Activated T-cell treated with anti-CD3 and anti-CD28 coated beads, Interleukin-2, amount 50 U/mL, for 24 hours (primary cell): ENCODE measurements at places on chromosomes 2 and 18.

DNA sequence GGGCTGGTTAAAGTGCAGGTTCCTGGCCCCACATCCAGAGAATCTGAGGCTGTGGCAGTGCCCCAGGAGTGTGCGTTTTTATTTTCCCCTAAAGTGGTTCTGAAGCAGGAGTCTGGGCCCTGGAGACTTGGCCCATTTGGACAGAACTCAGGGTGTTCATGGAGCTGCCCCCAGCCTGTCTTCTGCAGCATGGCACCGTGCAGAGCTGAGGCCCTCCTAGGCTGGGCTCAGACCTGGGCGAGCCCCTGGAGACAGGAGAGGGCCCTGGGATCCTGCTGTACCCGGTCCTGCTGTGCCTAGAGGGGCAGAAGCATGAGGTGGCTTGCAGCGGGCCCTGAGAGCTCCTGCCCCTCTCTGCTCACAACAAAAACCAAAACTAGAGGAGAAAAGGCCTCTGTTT lies 58.8 kb upstream of the B3GNT7 start:
- no peak for DNase-seq

DNA sequence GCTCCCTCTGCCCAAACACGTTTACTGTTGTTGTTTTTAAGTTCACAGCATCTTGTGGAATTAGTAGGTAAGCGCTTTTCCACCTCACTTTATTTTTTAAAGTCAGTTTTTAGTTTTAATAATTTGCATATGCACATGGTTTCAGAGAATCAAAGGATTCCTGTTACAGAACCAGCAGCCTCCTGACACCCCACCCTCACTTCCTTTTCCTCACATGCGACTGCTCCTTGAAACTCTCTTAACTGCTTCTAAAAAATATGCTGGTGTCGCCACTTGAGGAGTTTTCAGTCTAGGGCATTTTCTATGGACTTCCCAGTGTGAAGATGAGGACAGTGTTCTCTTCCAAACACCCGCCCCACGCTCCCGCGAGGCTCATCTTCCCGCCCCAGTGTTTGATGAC lies 14.4 kb downstream of the TMEM37 start:
- no peak for DNase-seq

DNA sequence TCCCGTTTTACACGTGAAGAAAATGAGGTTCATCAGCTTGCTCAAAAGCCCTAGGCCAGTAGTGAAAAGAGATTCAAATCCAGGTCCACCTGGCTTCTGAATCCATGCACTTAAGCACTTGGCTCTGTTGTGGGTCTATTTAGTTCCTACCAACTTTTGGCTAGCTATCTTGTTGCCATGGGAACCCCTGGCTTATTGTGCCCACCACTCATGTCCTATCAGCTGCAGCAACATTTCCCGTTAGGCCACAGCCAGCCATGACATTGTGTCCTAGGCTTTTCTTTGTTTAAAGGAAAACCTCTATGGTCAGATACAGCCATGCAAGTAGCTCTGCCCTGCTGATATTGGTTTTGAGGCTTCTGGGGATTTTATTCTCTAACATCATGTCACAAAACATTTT lies 49.8 kb downstream of the PLEK start:
- DNase-seq = no peak

DNA sequence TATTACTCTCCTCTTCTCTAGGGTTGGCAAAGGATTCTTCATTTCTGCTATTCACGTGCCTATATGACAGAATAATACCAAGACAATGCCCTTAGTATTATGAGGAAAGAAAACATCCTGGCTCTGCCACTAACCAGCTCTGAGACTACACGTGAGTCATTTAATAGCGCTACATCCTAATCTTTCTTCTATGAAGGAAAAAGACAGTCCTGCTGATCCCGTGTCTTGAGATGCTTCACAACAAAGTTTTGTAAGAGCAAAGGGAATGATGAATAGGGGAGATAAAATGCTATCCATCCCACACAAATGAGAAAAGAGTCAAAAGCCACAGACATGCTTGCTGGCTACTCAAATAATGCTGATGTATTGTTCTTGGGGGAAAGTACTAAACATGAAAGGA lies 152.8 kb downstream of the PID1 start:
- DNase-seq = no peak

GRCh38 chr18:59837586-59837985 lies 62.2 kb upstream of the PMAIP1 start:
- peak; percentile 36 for DNase-seq

DNA sequence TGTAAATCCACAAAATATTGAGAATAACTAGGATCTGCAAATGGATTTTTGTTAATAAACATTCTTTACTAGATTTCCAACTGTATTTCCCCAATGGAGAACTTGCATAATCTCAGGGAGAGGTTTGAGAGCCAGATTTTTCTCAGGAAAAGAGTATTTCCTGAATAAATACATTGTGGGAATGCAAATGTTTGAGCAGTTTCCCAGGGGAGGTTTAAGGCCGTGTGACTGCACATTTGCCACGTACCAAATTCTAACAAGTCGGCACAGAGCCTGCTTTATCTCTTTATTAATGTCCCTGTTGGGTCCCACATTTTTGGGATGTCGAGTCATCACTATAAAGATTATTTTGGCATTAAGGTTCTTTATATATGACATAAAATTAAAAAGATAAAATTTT lies 27.0 kb downstream of the TFPI start:
- DNase-seq = no peak

DNA sequence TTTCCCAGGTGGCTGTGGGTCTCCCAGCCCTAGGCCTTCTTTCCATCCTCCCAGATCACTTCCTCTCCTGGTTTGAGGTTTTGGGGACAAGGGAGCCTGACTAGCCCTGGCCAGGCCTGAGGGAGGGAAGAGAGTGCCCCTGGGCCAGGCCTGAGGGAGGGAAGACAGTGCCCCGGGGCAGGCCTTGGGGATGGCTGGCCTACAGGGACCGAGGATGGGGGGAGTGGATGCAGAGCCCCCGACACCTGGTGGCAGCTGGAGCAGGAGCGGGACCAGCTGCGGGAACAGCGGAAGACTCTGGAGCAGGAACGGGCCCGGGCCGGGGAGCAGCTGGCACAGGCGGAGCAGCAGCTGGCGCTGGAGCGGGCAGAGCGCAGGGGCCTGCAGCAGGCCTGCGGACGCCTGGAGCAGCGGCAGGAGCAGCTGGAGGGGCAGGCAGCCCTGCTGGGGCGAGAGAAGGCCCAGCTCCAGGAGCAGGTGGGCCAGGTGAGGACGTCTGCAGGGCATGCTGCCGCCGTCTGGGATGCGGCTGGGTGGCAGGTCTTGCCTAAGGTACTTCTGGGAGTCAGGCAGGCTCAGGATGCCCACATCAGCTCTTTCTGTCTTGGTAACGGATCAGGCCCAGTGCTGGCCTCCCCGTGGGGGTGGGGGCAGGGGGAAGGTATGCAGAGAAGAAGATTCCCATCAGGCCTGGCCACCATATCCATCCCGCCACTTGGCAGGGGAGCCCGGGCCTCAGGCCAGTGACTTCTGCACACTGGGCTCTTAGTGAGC lies 29.2 kb downstream of the CROCC2 start:
- DNase-seq = no peak

- peak; percentile 62 for DNase-seq
These were observed 15.4 kb upstream of the MLPH start for GRCh38 chr2:237471438-237472186.

DNA sequence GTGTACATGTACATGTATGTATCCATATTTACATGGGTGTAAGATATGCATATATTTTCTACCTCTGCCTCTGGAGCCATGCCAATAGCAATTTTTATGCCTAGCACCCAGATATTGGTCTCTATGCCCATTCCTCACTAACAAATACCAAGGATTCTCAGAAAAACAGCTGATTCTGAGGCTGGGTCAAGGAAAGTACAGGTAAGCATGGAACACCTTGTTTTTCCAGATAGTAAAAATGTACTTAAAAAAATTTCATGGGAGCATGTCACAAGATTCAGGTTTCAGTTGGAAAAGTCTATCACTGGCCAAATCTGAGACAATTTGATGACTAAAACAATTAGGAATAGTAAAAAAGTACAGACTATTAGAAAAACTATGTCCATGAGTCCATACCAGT lies 114.5 kb upstream of the MAPRE2 start:
- DNase-seq = no peak

DNA sequence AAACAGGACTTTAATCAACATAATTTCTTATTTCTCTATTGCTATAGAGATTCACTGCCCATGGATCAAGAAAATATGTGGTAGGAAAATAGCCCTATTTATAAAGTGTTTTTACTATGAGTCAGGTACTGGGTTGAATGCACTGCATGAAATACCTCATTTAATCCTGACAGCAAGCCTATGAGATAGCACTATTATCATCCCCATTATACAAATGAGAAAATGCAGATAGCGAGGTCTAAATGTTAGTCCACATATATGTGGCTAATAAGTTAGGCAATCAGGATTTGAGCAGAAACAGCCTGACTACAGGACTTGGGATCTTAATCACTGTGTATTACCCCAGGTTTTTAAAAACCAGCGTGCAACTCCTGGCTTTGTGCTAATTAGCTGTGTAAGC lies 8.5 kb upstream of the LYPD1 start:
- no peak for DNase-seq

DNA sequence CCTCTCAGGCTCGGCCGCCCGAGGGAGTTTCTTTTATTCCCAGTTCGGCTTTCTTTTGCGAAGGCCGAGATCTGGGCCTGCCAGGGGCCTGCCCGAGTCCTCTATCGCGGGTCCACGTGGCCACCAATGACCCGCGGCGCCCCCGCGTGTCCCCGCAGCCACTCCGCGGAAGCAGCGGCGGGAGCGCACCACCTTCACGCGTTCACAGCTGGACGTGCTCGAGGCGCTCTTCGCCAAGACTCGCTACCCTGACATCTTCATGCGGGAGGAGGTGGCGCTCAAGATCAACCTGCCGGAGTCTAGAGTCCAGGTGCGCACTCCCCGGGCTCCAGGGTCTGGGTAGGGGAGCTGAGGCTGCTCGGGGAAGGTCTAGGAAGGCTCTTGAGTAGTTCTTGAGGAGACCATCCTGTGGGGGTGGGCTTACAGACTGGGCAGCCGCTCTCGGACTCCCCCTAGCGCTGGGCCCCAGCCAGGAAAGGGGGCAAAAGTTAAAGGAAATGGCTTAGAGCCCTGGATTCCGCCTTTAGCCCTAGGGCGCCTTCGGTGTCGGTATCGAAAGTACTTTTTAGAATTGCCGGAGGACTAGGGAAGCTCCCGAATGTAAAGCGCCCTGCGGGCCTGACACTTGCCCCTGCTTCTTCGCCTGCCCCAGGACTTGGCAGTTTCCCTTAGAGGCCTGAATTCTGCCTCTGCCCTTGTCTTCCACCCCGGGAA lies 3.4 kb downstream of the OTX1 start:
- peak; percentile 50 for DNase-seq

GRCh38 chr2:19887510-19887909 lies 14.3 kb downstream of the TTC32 start:
- DNase-seq = no peak

DNA sequence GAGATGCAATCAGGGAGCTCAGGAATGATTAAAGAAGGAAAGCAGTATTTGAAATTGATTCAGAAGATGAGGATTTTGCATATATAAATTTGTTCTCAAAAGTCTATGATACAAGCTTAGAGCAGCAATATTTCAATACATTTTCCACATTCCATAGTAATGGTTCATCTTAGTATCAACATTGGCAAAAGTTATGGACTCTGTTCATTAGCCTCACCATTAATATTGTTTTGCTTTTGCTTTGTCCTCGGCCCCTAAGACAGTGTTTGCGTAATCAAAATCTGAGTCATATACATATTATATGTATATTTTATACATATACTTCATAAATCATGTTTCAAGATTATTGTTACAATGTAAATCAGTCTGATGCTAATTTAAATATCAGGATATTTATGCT lies 176.6 kb downstream of the CNTNAP5 start:
- no peak for DNase-seq

- DNase-seq = no peak
These were observed 9.4 kb downstream of the REV1 start for GRCh38 chr2:99480390-99480789.

- DNase-seq = peak; percentile 83
These were observed at the start of gene ADRA2B for GRCh38 chr2:96116424-96116878. ADRA2B (minus strand) TSS chr2:96116571; CDS start chr2:96116149, 422 bp downstream.

- no peak for DNase-seq
These were observed 219.5 kb downstream of the PTPRM start for GRCh38 chr18:7786569-7786968.

DNA sequence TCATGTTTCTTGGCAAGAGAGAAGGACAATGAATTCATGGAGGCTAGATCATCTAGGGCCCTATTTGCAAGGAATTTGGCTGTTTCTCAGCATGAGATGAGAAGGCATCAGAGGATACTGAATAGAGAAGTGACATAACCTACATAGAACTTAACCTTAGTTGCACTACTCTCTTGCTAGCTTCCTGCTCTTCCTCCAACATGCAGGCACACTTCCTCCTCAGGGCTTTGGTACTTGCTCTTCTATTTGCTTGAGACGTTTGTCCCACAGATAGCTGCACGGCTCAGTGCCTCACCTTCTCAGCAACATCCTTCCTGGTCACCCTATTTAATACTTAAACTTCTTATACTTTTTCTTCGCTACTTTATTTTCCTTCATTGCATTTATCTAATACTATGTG lies 20.0 kb upstream of the LANCL1 start:
- DNase-seq = no peak

GRCh38 chr2:94984964-94985575 lies 40.4 kb upstream of the MAL start:
- DNase-seq = no peak

DNA sequence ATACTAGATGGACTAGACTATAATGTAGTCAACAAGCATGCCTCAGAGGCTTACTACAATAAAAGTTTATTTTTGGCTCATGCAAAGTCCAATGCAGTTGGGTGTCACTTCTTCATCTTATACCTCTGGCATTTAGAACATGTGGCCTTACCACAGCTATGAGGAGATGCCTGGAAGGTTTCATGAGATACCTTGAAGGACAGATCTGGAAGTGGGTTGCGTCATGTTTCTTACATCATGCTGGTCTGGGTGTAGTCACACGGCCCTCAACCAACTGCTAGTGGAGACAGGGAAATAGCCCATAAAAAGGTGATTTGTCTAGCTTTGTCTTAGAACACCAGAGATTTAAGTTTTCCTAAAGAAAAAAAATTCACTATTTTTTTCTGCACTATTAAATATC lies 91.7 kb upstream of the MMADHC start:
- no peak for DNase-seq

GRCh38 chr18:48336332-48336731 lies 72.9 kb downstream of the ZBTB7C start:
- DNase-seq = no peak

GRCh38 chr2:16063251-16063850 lies 123.0 kb downstream of the MYCN start:
- DNase-seq = no peak

DNA sequence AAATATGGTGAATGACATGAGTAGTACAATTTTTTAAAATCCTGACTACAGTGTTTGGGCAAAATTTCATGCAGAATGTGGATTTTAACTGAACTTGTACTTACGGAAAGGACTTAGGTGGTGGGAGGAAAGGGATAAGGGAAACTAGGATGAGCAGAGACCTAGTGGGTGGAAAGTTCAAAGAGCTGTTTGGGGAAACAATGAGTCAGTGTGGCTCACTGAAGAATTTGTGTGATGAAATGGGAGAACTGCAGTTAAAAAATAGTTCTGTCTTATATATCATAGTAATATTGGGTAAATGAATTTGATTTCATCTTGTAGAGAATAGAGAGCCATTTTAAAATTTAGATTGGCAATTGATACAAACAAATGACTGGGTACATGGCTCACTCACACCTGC lies 220.1 kb upstream of the CTAGE1 start:
- no peak for DNase-seq

- no peak for DNase-seq
These were observed 93.3 kb upstream of the CDC42EP3 start for GRCh38 chr2:37764739-37765138.
